ENCODE measurements at places on chromosomes 13 and 19. TPM values are rescaled to one million over a fixed set of nuclear protein-coding genes. Genes with fewer than 3 reads are reported as not detected.

DNA sequence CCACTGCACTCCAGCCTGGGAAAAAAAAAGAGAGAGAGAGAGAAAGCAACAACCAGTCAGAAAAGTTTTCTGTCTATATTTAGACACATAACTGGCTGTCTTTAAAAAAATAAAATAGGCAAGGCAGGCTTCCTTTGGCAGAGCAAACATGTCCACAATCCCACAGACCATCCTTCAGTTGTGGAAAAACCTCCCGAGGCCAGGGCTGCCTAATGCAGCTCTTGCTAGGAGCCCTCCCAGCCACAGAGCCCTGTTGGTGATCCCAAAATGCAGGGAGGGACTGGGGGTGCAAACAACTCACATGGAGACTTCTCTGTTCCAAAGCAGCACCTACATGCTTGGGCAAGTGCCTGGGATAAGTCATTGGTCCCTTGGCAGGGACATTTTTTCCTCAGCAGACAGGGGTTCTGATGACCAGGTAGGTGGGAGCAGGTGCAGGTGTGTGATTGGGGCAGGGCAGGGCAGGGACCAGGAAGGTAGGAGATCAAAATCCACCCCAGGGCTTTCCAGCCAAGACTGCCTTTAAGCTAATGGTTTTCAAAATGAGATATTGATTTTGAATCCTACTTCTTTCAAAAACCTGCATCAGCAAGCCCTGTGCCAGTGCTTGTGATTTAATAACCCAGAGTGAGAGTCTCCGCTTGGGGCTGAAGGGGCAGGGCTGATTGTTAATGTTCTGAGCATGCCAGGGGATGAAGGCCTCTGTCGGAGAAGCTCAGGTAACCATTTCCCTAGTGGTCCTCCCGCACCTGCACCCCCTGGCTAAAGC is 178.5 kb downstream of the USP12 start:
- no peak overlapping the region for H3K27ac ChIP-seq
- no peaks in the 10 kb centered on the region for H3K36me3 ChIP-seq
- DNase-seq = no peak
- peaks cover 57% of the 10 kb centered on the region for H3K27me3 ChIP-seq
- peaks cover 7% of the 10 kb centered on the region for H3K4me1 ChIP-seq

DNA sequence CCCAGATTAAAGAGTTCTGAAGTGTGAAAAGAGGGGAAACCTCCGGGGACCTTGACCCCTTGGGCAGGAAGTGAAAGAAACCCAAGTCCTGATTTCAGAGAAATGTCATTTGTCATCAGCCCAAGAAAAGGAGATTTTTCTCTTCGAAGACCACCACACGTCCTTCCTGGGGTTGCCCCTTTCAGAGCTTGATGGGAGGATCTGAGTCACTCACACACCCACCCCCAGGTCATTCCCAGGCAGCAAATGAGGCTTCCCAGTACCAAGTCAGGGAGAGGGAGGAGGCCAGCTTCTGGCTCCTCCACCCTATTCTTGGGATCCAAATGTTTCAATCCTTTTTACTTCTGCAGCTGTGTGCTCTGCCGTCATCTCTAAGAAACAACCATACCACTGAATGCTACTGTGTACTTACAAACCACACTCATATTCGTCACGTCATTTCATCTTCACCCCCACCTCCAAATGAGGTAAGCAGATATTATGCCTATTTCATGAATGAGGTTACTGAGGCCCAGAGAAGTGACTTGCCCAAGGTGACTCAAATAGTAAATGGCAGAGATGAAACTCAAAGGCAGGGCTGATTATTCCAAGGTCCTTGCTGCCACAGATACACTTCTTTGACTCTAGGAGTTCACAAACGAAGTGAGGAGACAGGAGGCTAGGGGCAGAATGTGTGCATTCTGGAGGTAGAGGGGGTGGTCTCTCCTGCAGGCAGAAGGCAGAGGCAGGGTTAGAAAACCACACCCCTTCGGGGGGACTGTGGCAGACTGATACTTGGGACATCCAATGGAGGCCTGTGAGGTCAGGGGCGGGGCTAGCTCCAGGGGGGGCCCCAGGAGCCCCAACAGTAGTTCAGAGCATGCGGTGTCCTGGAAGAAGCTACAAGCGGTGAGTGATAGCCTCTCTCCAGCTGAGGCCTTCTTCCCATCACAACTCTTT is 5.0 kb upstream of the KMT2B start:
- peak overlapping the region; percentile 94 for H3K27ac ChIP-seq
- no peaks in the 10 kb centered on the region for H3K36me3 ChIP-seq
- H3K27me3 ChIP-seq = no peaks in the 10 kb centered on the region
- peaks cover 44% of the 10 kb centered on the region for H3K4me1 ChIP-seq

The SLITRK6 gene
- total RNA-seq = not detected

GRCh38 chr13:43846496-43847158 is 32.9 kb downstream of the CCDC122 start:
- H3K27me3 ChIP-seq = no peaks in the 10 kb centered on the region
- H3K4me3 ChIP-seq = no peak overlapping the region
- H3K27ac ChIP-seq = no peak overlapping the region
- H3K36me3 ChIP-seq = no peaks in the 10 kb centered on the region
- DNase-seq = no peak

DNA sequence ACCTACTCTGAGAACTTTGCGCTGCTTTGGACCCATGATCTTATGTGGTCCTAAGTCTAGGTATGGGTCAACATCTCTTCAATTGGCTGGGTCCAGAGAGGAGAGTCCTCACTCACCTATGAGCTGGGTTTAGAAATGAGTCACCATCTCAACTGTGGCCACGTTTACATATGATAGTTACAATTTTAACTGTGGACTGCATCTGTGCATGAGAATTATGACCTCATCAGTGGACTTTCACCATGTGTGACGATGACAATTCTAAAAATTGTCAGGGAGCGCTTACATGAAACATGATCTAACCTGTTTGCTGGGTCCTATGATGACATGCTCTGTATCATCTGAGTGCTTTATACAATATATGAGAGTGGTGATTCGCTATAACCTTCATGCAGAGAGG is 12.7 kb upstream of the ZNF724 start:
- no peak overlapping the region for H3K27ac ChIP-seq
- H3K4me3 ChIP-seq = no peak overlapping the region
- H3K4me1 ChIP-seq = peaks cover 3% of the 10 kb centered on the region
- no peaks in the 10 kb centered on the region for H3K27me3 ChIP-seq

- DNase-seq = no peak
- H3K4me1 ChIP-seq = peaks cover 9% of the 10 kb centered on the region
- peaks cover 40% of the 10 kb centered on the region for H3K27me3 ChIP-seq
- peaks cover 6% of the 10 kb centered on the region for H3K36me3 ChIP-seq
- H3K4me3 ChIP-seq = no peak overlapping the region
Observed at GRCh38 chr13:109725297-109725696, 61.1 kb downstream of the IRS2 start.

- peaks cover 2% of the 10 kb centered on the region for H3K36me3 ChIP-seq
- H3K4me3 ChIP-seq = no peak overlapping the region
- DNase-seq = no peak
Observed at GRCh38 chr19:5968431-5969373, 9.2 kb downstream of the RANBP3 start.

DNA sequence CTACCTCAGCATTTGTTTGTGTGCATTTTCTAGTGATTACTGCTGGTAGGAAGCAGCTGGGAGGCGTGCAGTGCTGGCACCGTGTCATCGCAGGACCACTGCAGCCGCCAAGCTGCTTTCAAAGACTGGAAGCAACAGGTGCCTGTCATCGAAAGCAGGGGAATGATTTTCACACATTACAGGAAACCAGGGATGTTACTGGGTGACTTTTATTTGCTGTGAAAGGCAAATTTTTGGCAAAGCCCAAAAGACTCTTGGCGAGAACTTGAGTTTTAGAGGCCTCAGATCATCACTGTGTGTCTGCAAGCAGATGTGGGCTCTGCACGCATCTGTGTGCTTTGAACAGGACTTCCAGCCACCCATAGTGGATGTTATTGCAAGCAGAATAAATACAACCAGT is 176.4 kb downstream of the FLT1 start:
- no peak for DNase-seq
- no peak overlapping the region for H3K4me3 ChIP-seq
- peaks cover 4% of the 10 kb centered on the region for H3K4me1 ChIP-seq
- no peaks in the 10 kb centered on the region for H3K36me3 ChIP-seq
- H3K27ac ChIP-seq = no peak overlapping the region
- H3K27me3 ChIP-seq = peaks cover 8% of the 10 kb centered on the region

GRCh38 chr13:35712907-35713761 is 236.6 kb upstream of the MAB21L1 start:
- DNase-seq = no peak

- H3K4me3 ChIP-seq = no peak overlapping the region
- peaks cover 4% of the 10 kb centered on the region for H3K27me3 ChIP-seq
- H3K27ac ChIP-seq = no peak overlapping the region
- H3K36me3 ChIP-seq = no peaks in the 10 kb centered on the region
- peaks cover 5% of the 10 kb centered on the region for H3K4me1 ChIP-seq
Observed at GRCh38 chr13:112990783-112991182, 21.8 kb downstream of the MCF2L start.

DNA sequence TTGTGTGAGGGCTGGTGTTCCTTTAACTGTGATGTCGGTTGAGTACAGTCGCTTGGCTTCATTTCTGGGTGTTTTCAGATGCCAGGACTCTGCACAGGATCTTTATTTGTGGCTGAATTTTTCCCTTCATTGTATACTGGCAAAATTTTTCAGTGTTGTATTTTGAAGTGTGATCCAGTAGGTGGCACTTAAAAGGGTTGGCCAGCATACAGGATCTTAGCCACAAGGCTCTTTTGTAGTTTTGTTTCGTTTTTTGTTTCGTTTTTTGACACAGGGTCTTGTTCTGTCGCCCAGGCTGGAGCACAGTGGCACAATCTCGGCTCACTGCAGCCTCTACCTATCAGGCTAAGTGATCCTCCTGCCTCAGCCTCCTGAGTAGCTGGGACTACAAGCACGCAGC is 8.7 kb downstream of the FCAR start:
- H3K4me3 ChIP-seq = no peak overlapping the region
- no peak for DNase-seq
- H3K27ac ChIP-seq = no peak overlapping the region
- peaks cover 2% of the 10 kb centered on the region for H3K36me3 ChIP-seq

GRCh38 chr13:100818711-100819110 is 144.1 kb upstream of the TMTC4 start:
- peaks cover 6% of the 10 kb centered on the region for H3K36me3 ChIP-seq
- H3K27me3 ChIP-seq = peaks cover 31% of the 10 kb centered on the region
- no peaks in the 10 kb centered on the region for H3K4me1 ChIP-seq
- no peak overlapping the region for H3K4me3 ChIP-seq
- DNase-seq = no peak

The TMEM143 gene
- total RNA-seq = 8.8 TPM

DNA sequence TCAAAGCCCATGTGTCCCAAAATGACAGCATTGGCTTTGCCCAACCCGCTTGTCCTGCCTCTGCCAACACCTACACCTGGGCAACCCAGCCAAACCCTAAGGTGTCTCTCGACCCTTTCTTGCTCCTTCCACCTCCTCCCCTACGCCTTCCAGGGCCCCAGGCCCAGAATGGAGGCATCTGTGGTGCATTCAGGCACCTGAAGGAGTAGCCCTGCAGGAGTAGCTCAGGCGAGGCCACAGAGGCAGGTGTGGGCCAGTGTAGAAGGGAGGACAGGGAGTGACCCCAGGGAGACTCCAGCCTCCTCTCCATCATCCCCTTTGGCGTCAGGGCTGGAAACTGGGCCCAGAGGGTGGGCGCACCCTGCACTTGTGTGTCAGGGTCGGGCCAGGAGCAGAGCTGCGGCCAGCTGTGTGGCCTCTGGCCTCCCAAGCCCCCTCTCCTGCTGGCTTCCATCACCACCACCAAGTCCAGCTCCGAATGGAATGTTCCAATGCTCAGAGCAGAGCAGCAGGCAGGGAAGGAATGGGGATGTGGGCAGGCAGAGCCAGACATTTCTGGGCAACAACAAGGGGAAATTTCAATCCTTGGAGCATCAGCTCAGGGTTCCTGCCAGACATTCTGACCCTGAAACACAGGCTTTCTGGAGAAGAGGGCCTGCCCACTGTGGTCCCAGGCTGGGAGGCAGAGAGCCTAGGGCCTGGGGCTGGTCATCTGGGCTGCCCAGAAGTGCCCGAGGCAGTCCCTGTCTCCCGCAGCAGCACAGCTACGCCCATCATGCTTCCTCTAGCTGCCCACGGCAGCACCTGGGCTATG is 16.4 kb downstream of the PLEKHF1 start:
- no peaks in the 10 kb centered on the region for H3K27me3 ChIP-seq
- H3K27ac ChIP-seq = peak overlapping the region; percentile 95
- peaks cover 3% of the 10 kb centered on the region for H3K36me3 ChIP-seq

GRCh38 chr19:28960586-28960985 is 252.4 kb downstream of the UQCRFS1 start:
- peaks cover 5% of the 10 kb centered on the region for H3K27me3 ChIP-seq
- H3K4me1 ChIP-seq = peaks cover 2% of the 10 kb centered on the region
- DNase-seq = no peak

DNA sequence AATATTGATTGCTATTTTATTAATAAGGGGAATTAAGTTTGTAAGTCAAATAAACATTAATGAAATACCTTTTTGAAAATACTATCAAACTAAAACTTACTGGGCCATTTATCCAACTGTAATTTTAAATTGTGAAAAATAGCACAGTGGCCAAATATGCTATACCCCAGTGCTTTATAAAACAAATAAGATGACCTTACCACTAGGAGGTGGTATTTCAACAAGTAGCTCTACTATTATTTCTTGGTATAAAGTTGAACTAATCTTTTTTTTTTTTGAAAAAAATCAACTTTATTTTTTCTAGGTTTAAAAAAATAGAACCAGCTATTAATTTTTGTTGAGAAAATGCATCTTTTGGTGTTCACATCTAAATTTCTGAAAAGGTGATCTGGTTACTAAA is 14.7 kb downstream of the LACC1 start:
- peaks cover 7% of the 10 kb centered on the region for H3K4me1 ChIP-seq
- H3K4me3 ChIP-seq = no peak overlapping the region
- no peak for DNase-seq
- no peak overlapping the region for H3K27ac ChIP-seq
- H3K36me3 ChIP-seq = peaks cover 9% of the 10 kb centered on the region

DNA sequence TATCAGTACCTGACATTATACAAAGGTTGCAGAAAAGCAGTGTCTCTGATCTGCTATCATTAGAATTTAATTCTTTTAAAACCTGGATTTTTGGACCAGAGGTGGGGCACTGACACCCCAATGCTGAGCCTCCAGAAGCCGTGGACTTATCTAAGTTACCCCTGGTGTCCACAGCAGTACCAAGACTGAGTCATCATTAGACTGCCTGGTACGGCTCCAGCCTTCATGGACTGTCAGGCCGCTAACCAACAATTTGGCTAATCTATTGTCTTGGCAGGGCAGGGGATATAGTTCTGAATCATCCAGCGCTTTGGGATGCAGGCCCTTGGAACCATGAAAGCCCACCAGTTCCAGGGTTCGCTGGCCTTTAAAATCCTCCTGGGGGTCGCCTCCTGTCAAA is 78.3 kb downstream of the TSHZ3 start:
- no peak for DNase-seq
- H3K27ac ChIP-seq = no peak overlapping the region
- H3K4me1 ChIP-seq = peaks cover 4% of the 10 kb centered on the region
- no peaks in the 10 kb centered on the region for H3K36me3 ChIP-seq

DNA sequence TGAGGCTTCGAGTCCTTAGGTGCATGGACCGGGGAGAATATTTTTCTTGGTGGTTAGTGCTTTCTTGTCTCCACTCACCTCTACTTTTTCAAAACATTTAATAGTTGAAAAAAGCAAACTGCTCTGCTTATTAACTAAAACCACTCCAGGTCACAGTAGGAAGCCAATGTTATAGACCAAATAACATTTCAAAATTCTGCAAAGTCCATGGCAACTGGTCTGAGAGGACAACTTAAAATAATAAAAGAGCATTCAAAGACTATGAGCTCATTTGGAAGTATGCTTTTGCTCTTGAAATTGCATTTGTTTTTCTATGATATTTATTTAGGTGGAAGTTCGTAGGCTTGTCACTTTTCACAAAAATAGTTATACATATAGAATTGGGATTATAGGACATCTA is 483.0 kb downstream of the DCT start:
- peaks cover 23% of the 10 kb centered on the region for H3K27me3 ChIP-seq
- H3K27ac ChIP-seq = no peak overlapping the region
- H3K4me3 ChIP-seq = no peak overlapping the region
- H3K36me3 ChIP-seq = no peaks in the 10 kb centered on the region
- no peak for DNase-seq
